Activated T-cell treated with anti-CD3 and anti-CD28 coated beads, Interleukin-2, amount 50 U/mL, for 4 hours (primary cell): ENCODE measurements at places on chromosomes 11 and 22.

DNA sequence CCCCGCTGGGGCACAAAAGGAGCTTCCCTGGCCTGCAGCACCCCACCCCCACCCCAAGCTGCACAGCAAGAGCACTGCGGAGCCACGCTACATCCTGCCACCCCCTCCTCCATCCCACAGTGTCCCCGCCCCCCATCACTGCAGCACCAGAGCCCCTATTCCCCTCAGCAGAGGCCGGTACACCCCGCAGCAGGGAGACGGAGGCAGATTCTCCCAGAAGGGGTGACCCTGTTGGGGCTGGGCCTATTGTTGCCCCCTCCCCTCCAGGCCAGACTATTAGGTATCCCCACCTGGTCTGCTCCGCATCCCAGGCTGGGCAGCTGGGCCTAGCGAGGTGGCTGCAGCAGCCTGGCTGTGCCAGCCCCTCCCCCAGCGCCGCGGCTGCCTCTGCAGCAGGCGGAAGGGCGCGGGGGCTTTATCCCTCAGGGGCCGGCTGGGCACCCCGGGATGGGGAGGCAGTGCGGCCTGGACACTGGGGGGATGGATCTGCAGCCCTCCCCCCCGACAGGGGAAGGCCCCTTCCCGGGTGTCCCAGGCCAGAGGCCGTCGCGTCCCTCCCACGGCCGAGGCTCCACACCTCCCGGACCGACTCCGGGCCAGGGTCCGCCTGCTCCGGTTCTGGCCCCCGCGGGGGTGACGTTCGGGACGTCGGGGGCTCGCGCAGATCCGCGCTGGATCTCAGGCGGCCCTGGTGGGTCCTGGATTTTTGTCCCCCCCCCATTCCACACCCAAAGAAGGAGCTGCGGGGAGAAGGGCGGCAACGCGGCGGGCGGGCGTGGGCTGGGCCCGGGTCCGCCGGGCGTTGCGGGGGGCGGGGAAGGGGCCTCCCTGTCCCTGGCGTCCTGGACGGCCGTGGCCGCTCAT lies 943 bp downstream of the DUSP8 start:
- peak; percentile 32 for DNase-seq

DNA sequence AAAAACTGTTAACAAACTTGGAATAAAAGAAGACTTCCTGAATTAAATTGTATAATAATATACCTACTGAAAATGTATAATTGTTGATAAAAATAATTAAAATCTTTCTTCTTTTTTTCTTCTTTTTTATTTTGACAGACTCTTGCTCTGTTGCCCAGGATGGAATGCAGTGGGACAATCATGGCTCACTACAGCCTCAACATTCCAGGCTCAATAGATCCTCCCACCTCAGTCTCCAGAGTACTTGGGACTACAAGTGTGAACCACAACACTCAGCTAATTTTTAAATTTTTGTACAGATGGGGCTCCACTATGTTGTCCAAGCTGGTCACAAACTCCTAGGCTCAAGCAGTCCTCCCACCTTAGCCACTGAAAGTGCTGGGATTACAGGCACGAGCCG lies 1063.8 kb upstream of the CNTN5 start:
- no peak for DNase-seq

DNA sequence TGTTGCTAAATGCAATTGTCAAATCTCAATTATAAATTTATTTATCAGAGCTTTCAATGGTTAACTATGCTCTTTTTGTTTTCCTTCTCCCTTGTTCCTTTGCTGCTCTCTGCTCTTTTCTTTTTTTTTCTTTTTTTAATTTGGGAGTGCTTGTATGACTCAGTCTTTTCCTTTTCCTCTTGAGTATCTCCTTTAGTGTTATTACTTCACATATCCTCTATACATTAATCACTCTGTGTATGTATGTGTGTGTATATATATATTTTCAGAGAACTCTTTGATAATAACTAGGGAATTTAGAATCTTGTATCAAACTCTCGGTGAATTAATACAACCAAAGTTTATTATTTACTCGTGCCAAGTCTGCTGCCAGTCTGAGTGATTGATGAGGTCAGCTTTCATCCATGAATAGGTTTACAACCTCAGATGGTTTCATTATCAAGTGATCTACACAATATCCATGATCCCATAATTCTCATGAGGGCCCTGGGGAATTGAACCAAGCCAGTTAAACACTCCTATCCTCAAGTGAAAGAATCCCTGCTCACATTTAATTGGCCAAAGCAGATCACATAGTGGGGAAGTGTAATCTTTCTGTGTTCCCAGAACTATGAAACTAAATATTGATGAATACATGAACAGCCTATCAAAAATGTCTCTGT lies 743.4 kb upstream of the CNTN5 start:
- DNase-seq, result no peak

GRCh38 chr11:90912631-90913030 lies 689.8 kb upstream of the CHORDC1 start:
- no peak for DNase-seq

GRCh38 chr11:134659882-134660281 lies 247.8 kb upstream of the B3GAT1 start:
- DNase-seq, result no peak

DNA sequence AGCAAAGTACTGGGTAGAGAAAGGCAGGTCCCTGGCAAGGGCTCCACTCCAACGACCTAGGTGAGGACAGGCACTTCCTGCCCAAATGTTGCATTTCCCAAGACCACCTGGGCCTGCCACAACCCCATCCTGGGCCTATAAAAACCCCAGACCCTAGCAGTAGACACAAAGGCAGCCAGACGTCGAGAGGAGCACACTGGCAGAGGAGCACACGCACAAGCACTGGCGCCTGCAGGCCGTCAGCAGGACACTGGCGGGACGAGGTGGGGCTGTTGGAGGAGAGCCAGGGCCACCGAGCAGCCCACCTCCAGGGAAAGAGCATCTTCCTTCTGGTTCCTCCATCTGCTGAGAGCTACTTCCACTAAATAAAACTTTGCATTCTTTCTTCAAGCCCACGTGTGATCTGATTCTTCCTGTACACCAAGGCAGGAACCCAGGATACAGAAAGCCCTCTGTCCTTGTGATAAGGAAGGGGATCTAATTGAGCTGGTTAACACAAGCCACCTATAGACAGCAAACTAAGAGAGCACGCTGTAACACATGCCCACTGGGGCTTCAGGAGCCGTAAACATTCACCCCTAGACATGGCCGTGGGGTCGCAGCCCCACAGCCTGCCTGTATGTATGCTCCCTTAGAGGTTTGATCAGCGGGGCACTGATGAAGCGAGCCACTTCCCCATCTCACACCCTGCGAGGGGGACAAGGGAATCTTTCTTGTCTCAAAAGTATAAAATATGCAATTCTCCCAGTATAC lies 89.7 kb upstream of the MTMR2 start:
- peak; percentile 17 for DNase-seq

GRCh38 chr11:117146521-117146920 lies 2.4 kb downstream of the PAFAH1B2 start:
- DNase-seq, result no peak

- no peak for DNase-seq
Measured at GRCh38 chr22:29639096-29639495, 35.7 kb downstream of the NF2 start.

- DNase-seq, result no peak
Measured at GRCh38 chr11:106681435-106681834, 336.8 kb downstream of the GUCY1A2 start.

DNA sequence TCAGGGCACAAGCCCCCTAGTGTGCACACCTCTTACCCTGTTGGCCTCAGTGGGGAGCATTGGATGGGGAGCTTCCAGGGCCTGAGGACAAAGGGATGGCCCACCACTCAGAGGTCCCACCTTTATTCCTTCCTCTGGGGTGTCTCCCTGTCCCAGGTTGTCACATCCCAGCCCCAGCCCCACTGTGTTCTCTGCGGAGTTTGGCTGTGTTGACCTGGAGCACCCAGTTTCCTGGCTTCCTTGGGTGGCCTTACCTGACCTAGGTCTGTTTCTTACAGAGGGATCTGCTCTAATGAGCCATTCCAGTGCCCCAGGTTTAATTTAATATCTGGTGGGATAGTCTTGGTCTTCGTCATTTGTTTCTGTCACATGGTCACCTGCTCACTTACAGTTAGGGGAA lies 38.8 kb upstream of the HORMAD2 start:
- DNase-seq, result no peak

DNA sequence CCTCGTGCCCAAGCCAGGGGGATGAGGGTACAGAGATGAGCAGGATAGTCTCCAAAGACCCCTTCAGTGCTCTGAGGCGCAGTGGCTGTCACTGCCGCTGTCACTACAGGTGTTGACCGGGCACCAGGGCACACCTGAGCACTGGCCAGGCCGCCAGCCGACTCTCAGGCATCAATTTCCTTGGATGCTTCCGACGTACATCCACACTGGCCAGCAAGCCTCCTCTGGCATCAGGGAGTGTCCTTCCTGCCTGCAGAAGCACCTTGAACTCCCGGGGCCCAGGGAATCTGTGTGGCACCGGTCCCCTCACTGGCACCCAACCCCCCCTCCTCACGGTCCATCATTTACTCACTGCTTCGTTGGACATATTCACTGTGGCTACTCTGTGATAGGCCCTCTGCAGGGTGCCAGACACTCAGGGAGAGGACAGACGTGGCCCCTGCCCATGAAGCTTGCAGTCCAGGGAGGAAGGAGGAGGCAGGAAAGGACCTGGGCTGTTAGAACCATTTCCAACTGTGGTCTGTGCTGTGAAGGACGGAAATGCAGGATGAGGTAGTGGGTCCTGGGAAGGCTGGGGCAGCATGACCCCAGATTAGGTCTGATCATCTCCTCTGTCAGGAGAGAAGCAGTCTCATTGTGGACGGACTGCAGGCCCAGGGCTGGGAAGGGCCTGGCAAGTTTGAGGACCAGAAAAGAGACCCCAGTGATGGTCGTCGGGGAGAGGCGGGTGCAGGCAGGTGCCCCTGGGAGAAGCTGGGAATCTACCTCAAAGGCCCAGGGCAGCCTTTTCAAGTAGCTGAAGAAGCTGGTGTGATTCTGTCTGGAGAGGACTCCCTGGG lies 46.3 kb upstream of the ANO1 start:
- no peak for DNase-seq

GRCh38 chr22:26524870-26525269 lies 12.6 kb upstream of the TFIP11 start:
- DNase-seq, result no peak

DNA sequence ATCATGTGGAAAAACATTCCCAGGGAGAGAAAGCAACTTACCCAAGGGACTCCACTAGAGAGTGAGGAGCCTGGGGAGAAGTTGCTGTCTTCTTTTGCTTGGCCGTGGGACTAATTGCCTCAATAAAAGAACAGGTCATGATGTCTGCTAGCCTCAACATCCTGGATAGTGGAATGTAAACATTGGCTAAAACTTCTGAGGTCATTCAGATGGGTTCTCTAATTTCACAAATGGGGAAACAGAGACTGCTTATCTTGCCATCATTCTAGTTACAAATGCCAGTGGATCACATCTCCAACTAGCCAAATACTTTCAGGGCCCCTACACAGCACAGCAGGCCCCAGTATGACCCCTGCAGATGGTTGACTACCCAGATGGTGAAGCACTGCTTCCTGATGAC lies 28.4 kb upstream of the PAMR1 start:
- no peak for DNase-seq

DNA sequence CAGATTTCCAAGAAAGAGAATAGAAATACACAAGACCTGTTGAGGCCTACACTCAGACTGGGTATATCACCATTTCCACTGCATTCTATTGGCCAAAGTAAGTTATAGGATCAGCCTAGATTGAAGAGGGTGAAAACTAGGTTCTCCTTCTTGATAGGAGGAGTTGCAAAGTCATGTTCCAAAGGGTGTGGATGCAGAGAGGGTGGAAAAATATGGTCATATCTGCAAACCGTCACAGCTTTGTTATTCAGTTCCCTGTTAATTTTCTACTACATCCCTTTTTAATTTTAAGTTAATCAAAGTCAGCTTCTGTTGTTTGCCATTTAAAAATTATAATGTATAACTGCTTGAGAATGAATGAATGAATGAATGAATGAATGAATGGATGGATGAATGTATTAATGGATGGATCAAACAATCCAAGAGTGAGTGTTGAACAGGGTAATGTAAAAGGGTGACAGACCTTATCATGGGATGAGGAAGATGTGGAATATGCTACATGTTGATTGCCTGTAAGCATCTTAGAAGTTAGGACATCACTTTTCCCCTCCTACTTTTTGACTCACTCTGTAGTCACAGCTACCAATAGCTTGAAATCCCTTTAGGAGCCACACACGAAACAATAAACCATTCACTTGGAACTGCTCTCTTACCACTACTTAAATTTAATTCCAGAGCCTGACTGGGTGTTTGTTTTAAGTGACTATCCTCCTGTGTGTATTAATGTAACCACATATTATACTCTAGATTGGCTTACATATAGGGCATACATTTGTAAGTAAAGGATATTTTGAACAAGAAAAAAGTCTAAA lies 121.5 kb downstream of the CCDC34 start:
- DNase-seq, result no peak

DNA sequence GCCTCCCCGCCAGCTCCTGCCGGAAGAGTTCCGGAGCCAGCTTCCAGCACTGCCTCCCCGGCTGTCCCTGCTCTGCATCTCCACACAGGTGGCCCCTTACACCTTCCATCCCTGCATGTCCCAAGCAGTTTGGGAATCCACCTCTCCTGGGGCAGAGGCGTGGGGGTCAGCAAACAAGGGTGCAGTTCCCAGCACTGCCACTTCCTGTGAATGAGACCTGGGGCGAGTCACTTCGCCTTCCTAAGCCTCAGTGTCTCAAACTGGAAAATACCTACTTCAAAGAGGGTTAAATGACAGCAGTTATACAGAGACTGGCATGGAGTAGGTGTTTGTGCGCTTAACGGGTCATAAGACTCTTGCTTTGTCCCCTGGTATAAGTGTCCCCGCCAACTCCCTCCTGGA lies 5.2 kb downstream of the CYTH4 start:
- no peak for DNase-seq

DNA sequence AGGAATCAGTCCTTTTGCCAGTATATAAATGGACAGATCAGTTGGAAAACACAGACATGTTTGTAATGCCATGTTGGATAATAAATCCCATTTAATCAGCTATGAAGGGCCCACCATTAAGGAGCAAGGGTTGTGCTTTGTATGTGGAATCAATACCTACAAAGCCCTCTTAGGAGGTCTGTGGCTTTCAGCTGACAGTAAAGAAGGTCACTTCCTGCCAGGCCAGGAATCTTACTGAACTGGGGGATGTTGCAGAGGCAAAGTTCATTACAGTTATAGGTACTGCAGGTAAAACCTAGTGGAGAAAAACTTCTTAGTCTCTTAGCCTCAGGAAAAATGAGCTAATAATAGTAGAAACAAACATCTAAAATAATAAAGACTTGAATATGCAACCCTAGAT lies 129.5 kb downstream of the FAM76B start:
- no peak for DNase-seq

GRCh38 chr11:76832361-76832760 lies 28.4 kb upstream of the ACER3 start:
- no peak for DNase-seq

GRCh38 chr11:3231550-3231850 lies 717 bp downstream of the MRGPRE start:
- DNase-seq, result no peak
